ENCODE measurements at places on chromosomes 3 and 15.

DNA sequence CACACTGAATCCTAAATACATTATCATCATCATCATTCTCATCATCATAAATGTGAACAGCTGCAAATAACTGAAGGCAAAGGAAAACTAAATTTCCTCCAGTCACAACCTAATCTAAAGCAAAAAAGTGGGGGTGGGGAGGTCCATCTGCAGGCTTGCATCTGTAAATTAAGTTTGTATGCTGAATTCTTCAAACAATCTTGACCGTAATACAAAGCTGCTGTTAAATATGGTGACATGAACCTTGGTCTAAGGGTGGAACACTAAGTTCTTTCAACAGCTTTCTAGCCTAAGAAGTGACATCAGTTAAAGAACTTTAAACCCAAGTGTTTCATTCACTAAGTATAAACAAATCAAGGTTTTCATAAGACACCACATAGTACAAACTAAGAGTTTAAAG, 4.3 kb downstream of the LRRFIP2 start:
- DNase-seq: no peak

DNA sequence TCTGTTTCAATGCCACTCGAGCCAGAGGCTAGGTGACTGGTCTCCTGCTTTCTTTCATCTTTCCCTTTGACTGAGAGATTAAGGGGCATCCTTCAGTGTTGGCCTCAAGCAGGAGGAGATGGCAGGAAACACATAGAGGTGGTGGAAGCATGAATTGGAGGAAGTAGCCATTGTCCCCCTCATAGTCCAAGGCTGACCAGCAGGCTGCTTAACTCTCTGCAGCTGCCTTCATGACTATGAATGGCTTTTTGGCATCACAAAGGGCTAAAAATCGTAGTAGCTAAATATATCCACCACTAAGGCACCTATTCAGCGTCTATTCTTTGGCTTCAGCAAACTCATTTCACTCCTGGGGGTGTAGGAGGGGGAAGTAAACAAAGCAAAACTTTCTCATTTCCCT, 7.0 kb upstream of the FRMD4B start:
- no peak for DNase-seq

- no peak for DNase-seq
Measured at GRCh38 chr15:40486066-40486770, 15.4 kb downstream of the CHST14 start.

- DNase-seq: no peak
Measured at GRCh38 chr3:5330152-5330810, 142.8 kb downstream of the EDEM1 start.

DNA sequence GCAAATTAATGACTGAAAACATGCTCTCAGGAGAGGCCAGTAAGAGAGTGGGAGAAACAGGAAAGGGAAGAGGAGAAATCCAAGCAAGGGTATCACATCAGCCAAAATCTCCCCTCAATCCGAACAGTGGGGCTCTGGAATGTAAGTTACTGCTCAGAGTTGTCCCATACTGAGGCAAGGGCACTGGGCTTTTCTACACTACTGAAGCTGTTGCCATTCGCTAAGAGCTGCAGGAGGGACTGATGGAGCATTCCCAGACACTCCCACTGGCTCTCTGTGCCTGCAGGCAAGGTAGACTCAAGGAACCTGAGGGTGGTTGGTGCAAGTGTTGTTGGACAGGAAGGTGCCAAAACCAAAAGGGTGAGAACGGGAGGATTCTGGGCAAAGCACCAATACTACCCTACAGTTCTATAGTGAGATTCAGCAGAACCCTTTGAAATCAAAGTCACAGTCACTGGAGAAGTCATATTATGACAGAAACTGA, 46.1 kb downstream of the NEK10 start:
- no peak for DNase-seq

DNA sequence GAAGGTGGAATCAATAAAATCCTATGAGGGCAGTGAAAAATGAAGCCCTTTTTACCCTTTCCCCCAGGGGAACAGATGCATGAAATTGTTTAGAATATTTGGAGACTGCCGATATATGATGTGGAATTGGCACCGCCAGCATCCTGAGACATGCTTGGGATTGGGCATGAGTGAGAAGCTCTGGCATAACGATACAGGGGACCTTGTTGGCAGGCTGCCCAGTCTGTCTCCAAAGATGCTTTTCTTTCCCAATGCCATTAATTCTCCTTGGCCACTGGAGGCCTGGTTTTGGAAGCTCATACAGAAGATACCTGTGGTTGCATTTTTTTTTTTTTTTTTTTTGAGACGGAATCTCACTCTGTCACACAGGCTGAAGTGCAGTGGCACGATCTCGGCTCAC, 800.6 kb upstream of the LMCD1 start:
- no peak for DNase-seq

DNA sequence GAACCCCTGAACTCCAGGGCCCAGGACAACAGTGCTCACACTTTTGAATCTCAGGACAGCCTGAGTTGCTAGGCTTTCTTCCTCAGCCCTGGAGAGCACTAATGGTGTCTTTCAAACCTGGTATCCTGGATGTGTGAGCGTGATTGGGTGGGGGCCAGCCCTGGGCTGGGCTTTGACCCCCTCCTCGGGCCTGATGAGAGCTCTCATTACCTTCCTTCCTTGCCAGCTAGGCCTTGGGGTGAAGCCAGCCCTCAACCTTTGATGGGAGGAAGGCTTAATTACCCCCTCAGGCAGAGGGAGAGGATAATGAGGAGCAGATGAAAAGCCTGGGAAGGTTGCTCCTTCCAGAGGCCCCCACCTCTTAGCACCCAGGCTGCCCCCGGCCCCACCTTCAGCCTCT, 31.1 kb upstream of the INSYN1 start:
- DNase-seq: no peak

- DNase-seq: no peak
Measured at GRCh38 chr15:78162038-78162437, 12.9 kb downstream of the IDH3A start.

GRCh38 chr15:24966364-24967103, 11.7 kb downstream of the SNRPN start:
- no peak for DNase-seq

GRCh38 chr3:160225176-160226025, at the start of gene C3orf80:
Gene C3orf80 (plus strand): TSS chr3:160225422. CDS start chr3:160225636, 214 bp downstream.
- no peak for DNase-seq

GRCh38 chr15:61070111-61070901, 158.8 kb downstream of the RORA start:
- DNase-seq: no peak

GRCh38 chr3:79250746-79251145, 517.1 kb downstream of the ROBO1 start:
- DNase-seq: no peak

DNA sequence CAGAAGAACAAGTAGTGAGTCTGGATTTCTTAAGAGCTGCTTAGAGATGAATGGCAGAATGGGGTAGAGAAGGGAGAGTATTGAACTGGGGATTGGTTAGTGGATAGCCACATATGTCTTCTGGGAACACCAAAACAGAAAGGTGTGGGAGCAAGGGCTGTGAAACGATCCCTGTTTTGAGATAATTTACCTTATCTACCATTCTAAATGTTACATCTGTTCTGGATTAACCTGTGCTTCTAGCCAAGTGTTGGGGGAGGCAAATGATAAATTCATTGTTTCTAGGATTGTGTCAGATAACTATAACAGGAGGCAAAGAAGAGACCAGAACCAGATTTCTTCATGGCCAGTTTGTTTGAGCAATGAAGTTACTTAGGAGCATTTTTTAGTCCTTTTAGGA, 8.4 kb downstream of the NR1D2 start:
- DNase-seq: no peak

DNA sequence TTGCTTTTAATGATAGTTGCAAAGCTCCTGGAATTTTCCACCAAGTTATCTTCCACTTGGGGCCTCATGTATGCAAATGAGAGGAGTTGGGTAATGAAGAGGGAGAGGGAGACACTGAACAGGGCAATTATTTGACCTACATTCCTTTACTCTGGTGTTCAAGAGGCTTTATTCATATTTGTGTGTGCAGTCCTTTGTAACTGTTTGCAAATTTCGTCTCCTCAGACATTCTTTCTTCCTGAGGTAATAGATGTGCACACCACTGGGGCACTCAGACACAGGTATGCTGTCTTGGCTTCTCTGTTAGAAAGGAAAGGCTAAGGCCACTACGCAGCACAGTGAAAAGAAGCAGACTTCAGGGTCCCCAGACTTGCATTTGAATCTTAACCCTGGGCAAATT, 189.7 kb upstream of the IL12A start:
- DNase-seq: no peak

GRCh38 chr3:149472030-149472797, 2.3 kb upstream of the TM4SF4 start:
- no peak for DNase-seq

DNA sequence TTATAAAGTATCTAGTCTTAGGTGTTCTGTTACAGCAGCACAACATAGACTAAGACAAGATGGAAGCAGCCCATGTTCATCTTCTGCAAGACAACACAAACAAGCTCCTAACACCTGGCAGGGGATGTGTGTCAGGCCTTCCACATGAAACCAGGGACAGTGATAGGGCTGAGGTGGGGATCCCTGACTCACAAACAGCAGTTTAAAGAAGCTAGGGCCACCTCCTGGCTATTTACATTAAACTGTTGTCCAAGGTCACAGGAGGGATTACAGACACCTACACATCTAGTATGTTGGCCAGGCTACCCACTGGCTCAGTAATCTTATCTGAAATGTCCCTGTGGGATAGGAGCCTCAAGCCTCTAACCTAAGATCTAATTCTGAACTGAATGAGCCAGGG, 211.3 kb downstream of the MINAR1 start:
- no peak for DNase-seq

DNA sequence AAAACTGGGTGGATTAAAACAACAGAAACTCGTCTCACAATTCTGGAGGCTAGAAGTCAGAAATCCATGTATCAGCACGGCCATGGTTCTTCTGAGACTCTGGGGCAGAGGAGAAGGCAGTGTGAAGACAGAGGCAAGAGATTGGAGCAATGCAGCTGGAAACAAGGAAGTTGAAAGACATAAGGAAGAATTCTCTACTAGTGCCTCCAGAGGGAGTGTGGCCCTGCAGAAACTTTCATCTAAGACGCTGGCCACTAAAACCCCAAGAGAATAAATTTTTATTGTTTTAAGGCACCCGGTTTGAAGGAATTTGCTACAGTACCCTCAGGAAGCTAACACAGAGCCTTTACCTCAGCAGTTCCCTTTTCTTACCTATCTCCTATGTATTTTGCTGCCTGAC, 1012.2 kb upstream of the CADM2 start:
- DNase-seq: no peak

DNA sequence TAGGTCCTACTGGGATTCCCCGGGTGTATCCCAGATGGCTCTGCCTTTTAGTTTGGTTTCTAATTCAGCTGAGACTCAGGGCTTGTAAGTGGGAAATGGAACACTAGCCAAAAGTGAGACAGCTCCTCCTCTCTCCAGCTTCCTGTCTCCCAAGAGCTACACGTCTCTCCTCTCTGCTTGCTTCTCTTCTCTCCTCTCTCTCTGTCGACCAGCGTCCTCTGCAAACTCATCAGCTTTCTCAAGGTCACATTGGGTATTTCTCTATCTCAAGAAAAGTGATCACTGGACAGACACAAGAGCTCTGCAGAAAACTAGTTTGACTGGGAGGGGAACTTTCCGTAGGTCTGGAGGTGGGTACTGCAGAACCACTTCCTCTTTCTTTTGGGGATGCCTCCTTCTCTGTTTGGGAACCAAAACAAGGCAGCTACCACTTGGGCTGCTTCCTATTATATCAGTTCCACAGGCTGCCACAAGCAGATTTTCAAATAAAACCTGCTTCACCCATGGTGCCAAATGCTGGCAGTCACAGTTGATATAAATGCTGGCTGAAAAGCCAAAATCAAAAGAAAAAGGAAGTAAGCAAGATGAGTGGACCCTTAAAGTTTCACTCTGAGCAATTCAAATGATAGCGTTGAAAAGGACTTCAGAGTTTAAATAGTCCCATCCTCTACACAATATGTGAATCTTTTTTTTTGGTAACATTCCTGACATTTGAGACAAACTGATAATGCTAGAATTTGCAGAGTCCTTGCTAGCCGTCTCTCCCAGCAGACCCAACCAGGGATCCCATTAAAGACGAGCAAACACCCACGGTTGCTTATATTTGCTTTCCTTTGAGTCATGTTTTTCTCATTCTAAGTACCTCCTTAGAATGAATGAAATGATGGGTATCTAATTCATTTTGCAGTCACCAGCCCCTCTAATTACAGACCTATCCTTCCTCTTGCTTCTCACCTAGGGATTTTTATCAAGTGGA, 7.2 kb upstream of the DYNC1LI1 start:
- DNase-seq: no peak

- DNase-seq: no peak
Measured at GRCh38 chr3:112503304-112503972, 4.2 kb upstream of the BTLA start.

- no peak for DNase-seq
Measured at GRCh38 chr3:128466840-128467541, at the start of gene DNAJB8. Gene DNAJB8 (minus strand): TSS chr3:128466890. CDS start chr3:128463245, 3,645 bp downstream.

GRCh38 chr15:37028625-37029296, 71.6 kb downstream of the MEIS2 start:
- DNase-seq: no peak

DNA sequence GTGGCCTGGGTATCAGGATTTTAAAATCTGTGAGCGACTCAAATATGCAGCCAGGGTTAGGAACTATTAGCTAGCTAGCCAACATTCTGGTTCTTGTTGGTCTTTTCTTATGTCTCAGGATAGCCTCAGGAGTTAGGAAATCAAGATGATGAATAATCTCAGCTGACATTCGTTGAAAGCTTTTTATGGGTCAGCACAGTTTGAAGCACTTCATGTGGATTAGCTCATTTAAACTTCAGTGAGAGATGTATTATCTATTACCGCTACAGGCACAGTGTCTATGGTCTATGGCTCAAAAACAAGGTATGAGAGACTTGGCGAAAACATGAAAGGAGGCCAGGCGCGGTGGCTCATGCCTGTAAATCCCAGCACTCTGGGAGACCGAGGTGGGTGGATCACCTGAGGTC, 187.5 kb upstream of the THRB start:
- DNase-seq: no peak

- no peak for DNase-seq
Measured at GRCh38 chr3:141783632-141784031, 20.4 kb downstream of the GRK7 start.

- no peak for DNase-seq
Measured at GRCh38 chr15:89119489-89120478, 31.5 kb downstream of the ABHD2 start.

DNA sequence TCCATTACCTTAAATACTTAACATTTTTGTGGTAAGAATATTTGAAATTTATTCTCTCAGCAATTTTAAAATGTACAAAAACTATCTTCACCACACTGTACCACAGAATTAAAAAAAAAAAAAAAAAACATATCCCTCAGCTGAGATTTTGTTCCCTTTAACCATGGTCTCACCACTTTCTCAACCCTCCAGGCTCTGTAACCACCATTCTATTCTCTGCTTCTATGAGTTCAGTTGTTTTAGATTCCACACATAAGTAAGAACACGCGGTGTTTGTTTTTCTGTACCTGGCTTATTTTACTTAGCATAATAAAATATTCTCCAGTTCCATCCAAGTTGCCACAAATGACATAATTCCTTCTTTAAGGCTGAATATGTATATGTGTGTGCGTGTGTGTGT, 41.5 kb downstream of the CSNK1G1 start:
- no peak for DNase-seq

- DNase-seq: no peak
Measured at GRCh38 chr15:93566762-93567161, 477.8 kb upstream of the RGMA start.

GRCh38 chr15:42060797-42061196, 33.6 kb downstream of the PLA2G4D start:
- no peak for DNase-seq
